Brain (organoid and tissue), 16 donors: ENCODE measurements at places on chromosomes 3 and 15.

GRCh38 chr3:54987719-54988118 is 59.9 kb upstream of the LRTM1 start:
- no peak for DNase-seq

DNA sequence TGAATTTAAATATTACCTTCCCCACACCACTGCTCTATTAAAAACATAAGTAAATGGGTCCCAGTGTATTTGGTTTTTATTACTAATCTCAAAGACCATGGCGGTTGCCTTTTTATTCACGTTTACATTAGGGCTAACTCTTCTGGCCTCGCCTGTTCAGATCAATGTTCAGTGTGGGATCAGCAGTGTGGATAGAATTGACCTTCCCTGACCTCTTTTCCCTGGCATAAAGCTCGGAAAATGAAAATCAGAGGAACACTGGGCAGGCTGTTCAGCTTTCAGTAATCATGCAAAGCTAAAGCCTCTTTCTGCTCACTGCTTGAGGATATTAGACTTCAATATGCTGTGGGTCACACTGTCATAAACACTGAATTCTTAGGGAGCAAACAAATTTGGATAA is 422.6 kb upstream of the ONECUT1 start:
- no peak for DNase-seq

- no peak for DNase-seq
Measured at GRCh38 chr3:138374573-138375134, 26.3 kb downstream of the MRAS start.

- no peak for DNase-seq
Measured at GRCh38 chr3:15958692-15959433, 161.1 kb upstream of the ANKRD28 start.

DNA sequence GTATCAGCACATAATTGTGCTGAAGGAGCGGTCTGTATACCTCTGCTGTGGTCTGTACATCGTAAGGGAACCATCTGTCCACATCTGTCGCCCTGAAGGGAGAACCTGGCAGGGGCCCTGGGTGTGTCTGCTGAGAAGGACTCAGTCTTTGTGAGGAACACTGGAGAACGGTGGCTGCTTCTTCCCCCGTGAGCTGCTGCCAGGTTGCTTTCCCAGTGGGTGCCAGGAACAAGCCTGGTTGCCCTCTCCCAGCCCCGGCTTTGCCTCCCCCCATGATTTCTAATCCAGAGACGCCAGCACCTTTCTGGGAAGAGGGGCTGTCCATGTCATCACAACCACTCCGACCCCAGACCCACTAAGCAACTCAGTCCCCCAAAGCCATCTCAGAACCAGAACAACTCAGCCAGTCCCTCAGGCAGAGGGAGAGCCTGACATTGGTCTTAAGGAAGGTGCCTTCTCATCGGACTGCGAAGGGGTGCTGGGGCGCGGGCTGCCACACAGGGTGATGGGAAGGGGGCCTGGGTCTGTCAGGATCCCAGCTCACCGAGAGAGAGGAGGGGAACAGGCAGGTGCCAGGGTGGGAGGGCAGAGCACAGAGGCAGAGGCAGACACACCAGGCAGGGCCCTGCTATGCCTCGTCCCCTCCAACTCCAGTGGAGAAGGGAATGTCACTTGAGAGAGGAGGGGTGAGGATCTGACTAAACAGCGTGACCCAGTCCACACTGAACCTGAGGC is 8.5 kb downstream of the TNK2 start:
- DNase-seq, result no peak
